ENCODE measurements at places on chromosomes 2 and 18.

- H3K36me3 ChIP-seq, result no peaks in the 10 kb centered on the region
- H3K4me1 ChIP-seq, result no peaks in the 10 kb centered on the region
- no peak overlapping the region for H3K27ac ChIP-seq
- H3K27me3 ChIP-seq, result no peaks in the 10 kb centered on the region
- no peak overlapping the region for H3K4me3 ChIP-seq
Measured at GRCh38 chr18:2192562-2192961, 378.7 kb downstream of the METTL4 start.

GRCh38 chr2:113337809-113338208 lies 59.1 kb upstream of the PAX8 start:
- no peak overlapping the region for H3K4me3 ChIP-seq
- no peak overlapping the region for H3K27ac ChIP-seq
- no peaks in the 10 kb centered on the region for H3K36me3 ChIP-seq

DNA sequence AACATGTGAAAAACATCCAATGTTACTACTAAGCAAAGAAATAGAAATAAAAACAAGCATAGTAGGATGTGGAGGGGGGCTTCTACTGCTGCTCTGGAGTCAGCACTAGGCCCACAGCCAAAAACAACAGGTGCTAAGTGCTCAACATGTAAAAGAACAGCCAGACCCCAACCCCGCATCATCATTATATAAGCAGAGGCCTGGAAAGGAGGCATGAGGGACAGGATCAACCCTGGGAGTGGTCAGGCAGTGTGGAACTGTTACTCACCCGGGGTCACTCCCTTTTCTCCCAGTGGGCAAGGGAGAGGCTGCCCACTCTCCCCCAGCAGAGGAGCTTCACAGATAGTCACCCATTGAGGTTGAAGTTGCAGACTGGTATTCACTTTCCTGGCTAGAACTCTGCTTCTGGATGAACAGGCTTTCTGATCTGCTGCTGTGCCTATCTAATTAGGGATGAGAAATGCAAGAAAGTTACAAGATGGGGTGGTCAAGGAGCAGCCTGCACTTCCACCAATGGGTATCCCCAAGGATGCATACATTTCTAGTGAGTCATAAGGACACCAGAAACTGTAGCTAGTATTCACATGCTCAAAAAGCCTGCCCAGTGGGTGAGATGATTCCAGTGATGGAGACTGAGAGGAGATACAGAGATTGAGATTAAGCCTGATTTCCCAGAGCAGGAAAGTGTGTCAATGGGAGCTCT lies 480.1 kb upstream of the TCF4 start:
- H3K4me3 ChIP-seq, result no peak overlapping the region
- no peak overlapping the region for H3K27ac ChIP-seq

GRCh38 chr2:191066197-191066918 lies 52.4 kb upstream of the STAT1 start:
- H3K36me3 ChIP-seq, result peaks cover 18% of the 10 kb centered on the region
- H3K27ac ChIP-seq, result peak overlapping the region; percentile 42
- H3K4me1 ChIP-seq, result peaks cover 26% of the 10 kb centered on the region
- no peak for DNase-seq
- no peaks in the 10 kb centered on the region for H3K27me3 ChIP-seq

DNA sequence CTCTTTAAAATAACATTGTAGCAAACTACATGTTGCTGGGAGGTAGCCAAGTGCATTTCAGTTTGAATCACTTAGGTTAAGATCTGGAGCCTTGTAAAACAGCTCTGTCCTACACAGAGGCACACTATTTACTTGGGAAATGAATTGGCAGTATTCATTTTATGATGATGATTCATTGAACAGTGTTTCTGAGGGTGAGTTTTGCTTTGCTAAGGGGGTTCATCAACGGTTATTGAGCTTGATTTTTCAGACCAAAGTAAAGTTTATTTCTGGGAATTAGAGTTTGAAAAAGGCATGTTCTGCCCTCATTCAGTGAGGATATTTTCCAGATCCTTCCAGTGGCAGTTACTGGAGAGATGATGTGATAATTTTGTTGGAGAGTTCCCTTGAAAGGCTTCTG lies 55.6 kb downstream of the CCDC85A start:
- DNase-seq, result no peak
- H3K4me3 ChIP-seq, result no peak overlapping the region
- no peaks in the 10 kb centered on the region for H3K4me1 ChIP-seq
- no peaks in the 10 kb centered on the region for H3K36me3 ChIP-seq
- no peak overlapping the region for H3K27ac ChIP-seq

All from CD4-positive, alpha-beta T cell (primary cell).